ENCODE measurements at places on chromosomes 6 and 20. TPM values are rescaled to one million over a fixed set of nuclear protein-coding genes. Genes with fewer than 3 reads are reported as not detected.

The GINS1 gene
- 5.0 TPM for total RNA-seq

The PTPRT gene
- 0.25 TPM for total RNA-seq

The CST3 gene
- 355 TPM for total RNA-seq

The LY86 gene
- total RNA-seq: not detected

The UNC5CL gene
- 0.27 TPM for total RNA-seq

The ARG1 gene
- total RNA-seq: not detected

The KHDC1L gene
- total RNA-seq: not detected

The BPI gene
- not detected for total RNA-seq

The BRPF3 gene
- 28.8 TPM for total RNA-seq

The PAK5 gene
- 0.19 TPM for total RNA-seq

DNA sequence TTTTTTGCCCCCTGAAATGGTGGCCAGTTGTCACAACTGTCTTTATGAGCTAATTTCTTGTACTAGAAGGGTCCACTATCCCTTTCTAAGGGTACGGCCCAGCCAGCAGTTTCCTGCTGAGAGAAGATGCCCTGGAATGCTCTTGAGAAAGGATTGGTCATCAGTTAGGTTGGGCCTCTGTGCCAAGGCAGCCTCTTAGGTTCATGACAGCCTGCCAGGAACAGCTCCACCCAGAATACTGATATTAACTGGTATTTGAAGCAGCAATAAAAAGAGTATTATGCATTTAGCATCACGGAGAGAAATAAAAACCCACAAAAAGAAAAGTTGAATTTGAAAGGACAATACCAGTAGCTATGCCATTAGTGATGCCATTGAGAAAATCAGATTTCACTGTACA, 9.0 kb upstream of the HINT3 start:
- no peak overlapping the region for H3K4me3 ChIP-seq
- DNase-seq: peak; percentile 64
- H3K36me3 ChIP-seq: no peaks in the 10 kb centered on the region
- peak overlapping the region; percentile 89 for H3K27ac ChIP-seq
- H3K4me1 ChIP-seq: peaks cover 33% of the 10 kb centered on the region

DNA sequence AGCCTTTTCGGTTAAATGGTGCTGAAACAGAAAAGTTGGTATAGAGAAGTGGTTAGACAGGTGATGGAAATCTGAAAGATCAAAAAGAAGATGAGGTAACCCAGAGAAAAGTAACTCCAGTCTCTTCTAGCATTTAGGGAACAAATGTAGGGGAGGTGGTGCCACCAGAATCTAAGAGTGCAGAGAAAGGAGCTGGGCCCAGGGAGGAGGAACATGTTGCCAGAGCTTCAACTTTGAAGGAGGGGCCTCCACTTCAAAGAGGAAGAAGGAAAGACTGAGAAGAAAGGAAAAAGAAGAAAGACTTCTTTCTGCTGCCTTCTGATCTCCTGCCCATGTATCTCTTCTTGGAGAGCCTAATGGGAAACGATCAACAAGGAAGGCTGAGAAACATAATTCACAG, 23.5 kb upstream of the ATRN start:
- no peaks in the 10 kb centered on the region for H3K36me3 ChIP-seq
- no peaks in the 10 kb centered on the region for H3K4me1 ChIP-seq
- no peak overlapping the region for H3K4me3 ChIP-seq
- H3K27me3 ChIP-seq: peaks cover 5% of the 10 kb centered on the region
- no peak overlapping the region for H3K27ac ChIP-seq
- no peak for DNase-seq

GRCh38 chr20:55258559-55258958, 746.8 kb downstream of the CBLN4 start:
- H3K36me3 ChIP-seq: no peaks in the 10 kb centered on the region
- no peak overlapping the region for H3K27ac ChIP-seq
- no peak overlapping the region for H3K4me3 ChIP-seq
- no peaks in the 10 kb centered on the region for H3K27me3 ChIP-seq
- no peaks in the 10 kb centered on the region for H3K4me1 ChIP-seq

GRCh38 chr20:4858000-4858399, 136.3 kb downstream of the PRND start:
- no peak for DNase-seq
- no peaks in the 10 kb centered on the region for H3K27me3 ChIP-seq
- H3K36me3 ChIP-seq: peaks cover 19% of the 10 kb centered on the region
- no peaks in the 10 kb centered on the region for H3K4me1 ChIP-seq
- H3K4me3 ChIP-seq: no peak overlapping the region

DNA sequence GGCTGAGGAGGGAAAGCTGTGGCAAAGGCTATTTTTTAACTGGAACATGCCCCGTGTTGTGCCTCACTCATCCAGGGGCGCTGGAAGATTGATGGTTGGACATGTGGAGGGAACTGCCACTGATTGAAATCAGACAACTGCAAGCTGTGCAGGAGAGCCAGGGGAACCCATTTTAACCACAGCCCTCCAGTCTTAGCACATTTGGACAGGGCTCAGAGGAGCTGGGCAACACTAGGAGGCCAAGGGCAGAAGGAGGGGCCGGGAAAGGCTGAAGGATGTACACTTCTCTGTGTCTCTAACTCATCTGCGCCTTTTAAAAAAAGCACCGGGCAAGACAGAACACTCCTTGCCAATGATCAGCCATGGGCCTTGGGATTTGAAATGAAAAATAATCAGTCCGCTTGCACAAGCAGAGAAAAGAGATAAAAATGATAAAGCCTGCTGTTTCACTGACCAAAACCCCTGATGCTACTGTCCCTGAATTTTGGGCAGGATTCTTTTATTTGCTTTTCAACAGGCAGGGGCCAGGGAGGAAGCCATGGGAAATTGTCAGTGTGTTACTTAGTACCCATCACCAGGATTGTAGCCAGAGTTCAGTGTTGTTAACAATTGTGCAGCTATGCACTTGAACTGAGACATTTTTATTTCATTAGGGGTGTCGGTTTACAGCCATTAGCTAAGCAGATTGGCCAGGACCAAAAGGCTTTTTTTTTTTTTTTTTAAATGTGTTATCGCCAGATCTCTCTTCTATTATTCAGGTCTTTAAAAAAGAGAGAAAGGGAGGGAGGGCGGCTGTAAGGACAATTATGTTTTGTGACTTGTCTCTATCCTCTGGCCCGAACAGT, 109.3 kb upstream of the EYA4 start:
- H3K27me3 ChIP-seq: no peaks in the 10 kb centered on the region
- no peak overlapping the region for H3K27ac ChIP-seq
- peak; percentile 60 for DNase-seq
- no peak overlapping the region for H3K4me3 ChIP-seq

GRCh38 chr20:24194143-24194542, 205.6 kb upstream of the GGTLC1 start:
- no peak overlapping the region for H3K4me3 ChIP-seq
- no peak overlapping the region for H3K27ac ChIP-seq
- H3K4me1 ChIP-seq: no peaks in the 10 kb centered on the region

- no peak overlapping the region for H3K27ac ChIP-seq
- DNase-seq: no peak
- H3K4me3 ChIP-seq: no peak overlapping the region
- no peaks in the 10 kb centered on the region for H3K27me3 ChIP-seq
- H3K4me1 ChIP-seq: no peaks in the 10 kb centered on the region
- no peaks in the 10 kb centered on the region for H3K36me3 ChIP-seq
Observed at GRCh38 chr20:17334932-17335331, 108.1 kb downstream of the PCSK2 start.

GRCh38 chr6:150004101-150004782, 21.1 kb downstream of the RAET1L start:
- DNase-seq: no peak
- H3K27ac ChIP-seq: no peak overlapping the region
- peaks cover 12% of the 10 kb centered on the region for H3K27me3 ChIP-seq
- no peaks in the 10 kb centered on the region for H3K36me3 ChIP-seq
- H3K4me3 ChIP-seq: peak overlapping the region; percentile 62

- no peak overlapping the region for H3K27ac ChIP-seq
- H3K4me1 ChIP-seq: peaks cover 4% of the 10 kb centered on the region
- no peaks in the 10 kb centered on the region for H3K36me3 ChIP-seq
- H3K27me3 ChIP-seq: no peaks in the 10 kb centered on the region
Observed at GRCh38 chr6:141321493-141322347, 811.0 kb upstream of the GJE1 start.

DNA sequence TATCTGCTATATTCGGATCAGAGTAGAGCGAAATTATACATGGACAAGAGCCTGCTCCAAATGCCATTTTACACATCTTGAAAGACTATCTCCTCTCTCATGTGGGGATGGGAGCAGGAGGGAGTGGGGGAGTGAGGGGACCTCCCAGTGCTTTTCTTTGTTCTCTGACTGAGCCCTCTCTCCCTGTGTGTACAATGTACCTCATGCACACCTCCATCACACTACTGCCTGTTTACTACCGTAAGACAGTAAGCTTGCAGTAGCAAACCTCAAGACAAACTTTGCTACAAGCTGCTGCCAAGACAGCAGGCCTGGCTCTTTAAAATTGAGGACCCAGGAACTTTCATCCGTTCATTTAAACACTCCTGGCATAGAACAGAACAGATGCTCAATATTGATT, 7.2 kb downstream of the NHSL1 start:
- no peak for DNase-seq
- no peaks in the 10 kb centered on the region for H3K27me3 ChIP-seq
- no peak overlapping the region for H3K4me3 ChIP-seq
- peaks cover 9% of the 10 kb centered on the region for H3K4me1 ChIP-seq
- no peak overlapping the region for H3K27ac ChIP-seq
- H3K36me3 ChIP-seq: no peaks in the 10 kb centered on the region

GRCh38 chr20:32445539-32446273, 87.6 kb downstream of the ASXL1 start:
- no peaks in the 10 kb centered on the region for H3K27me3 ChIP-seq
- H3K4me1 ChIP-seq: no peaks in the 10 kb centered on the region
- H3K4me3 ChIP-seq: no peak overlapping the region

DNA sequence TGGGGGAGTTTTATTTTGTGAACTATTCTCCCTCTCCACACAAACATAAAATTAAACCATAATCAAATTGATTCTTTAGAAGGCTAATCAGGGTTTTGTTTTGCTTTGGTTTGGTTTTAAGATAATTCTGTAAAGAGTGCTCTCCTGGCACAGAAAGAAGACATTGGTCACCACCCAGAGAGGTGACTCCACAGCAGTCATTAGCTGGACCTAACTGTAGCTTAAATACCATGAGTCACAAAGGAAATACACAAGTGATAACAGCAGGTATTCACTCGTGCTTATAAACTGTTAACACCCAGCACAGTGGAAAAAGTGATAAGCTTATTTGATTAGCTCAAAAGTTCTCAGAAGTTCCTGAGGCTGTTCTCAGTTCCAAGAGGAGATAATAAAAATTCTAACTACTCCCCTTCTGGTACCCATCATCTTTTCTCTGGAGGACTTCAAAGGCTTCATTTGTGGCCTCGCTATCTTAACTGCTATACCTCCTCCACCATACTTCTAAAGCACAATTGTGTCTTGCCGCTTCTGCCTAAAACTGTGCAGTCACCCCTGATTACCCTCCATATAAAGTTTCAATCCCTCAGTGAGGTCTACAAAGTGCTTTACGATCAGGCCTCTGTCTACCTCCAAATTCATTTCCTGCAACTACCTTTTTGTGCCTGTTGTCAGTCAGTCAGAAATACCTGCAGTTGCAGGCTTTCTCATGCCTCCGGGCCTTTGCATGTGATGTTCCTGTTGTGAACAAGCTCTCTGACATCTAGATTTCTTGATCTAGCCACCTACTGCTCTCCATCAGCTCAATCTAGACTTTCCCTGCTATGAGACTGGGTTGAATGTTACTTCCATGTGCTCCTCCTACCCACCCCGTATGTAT, 201.1 kb downstream of the SAMD5 start:
- no peak overlapping the region for H3K4me3 ChIP-seq
- H3K4me1 ChIP-seq: no peaks in the 10 kb centered on the region
- no peak overlapping the region for H3K27ac ChIP-seq
- peak; percentile 46 for DNase-seq
- H3K36me3 ChIP-seq: no peaks in the 10 kb centered on the region

- H3K4me3 ChIP-seq: peak overlapping the region; percentile 83
- DNase-seq: no peak
- H3K27ac ChIP-seq: peak overlapping the region; percentile 75
- peaks cover 40% of the 10 kb centered on the region for H3K4me1 ChIP-seq
Observed at GRCh38 chr6:43771858-43772680, 2.1 kb downstream of the VEGFA start.

DNA sequence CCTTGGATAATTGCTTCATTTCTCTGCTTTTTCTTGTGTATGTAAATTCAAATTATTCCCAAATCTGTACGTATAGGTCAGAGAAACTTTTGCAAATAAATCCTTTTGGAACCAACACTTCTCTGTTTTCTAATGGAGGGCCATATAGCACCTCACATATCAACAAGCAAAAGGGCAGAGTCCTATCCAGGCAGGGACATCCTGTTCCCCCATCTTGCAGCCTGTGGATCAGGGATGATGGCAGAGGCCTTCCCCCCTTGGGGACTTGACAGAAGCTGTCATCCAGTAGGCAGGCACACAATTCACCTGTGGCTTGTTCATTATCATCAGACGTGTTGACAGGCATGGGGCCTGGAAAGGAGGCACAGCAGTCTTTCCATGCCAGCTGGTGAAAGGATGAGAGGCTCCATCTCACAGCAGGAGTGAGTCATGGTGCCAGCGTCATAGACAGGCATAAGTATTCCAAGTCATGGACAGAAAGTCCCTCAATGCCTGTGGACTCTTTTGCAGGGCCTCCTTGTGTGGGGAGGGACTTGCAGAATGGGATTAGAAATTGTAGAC, 31.8 kb upstream of the PLEKHG1 start:
- peaks cover 6% of the 10 kb centered on the region for H3K27me3 ChIP-seq
- H3K36me3 ChIP-seq: no peaks in the 10 kb centered on the region
- no peak overlapping the region for H3K27ac ChIP-seq
- no peak for DNase-seq

- no peaks in the 10 kb centered on the region for H3K4me1 ChIP-seq
- no peak overlapping the region for H3K27ac ChIP-seq
- H3K36me3 ChIP-seq: no peaks in the 10 kb centered on the region
- H3K27me3 ChIP-seq: no peaks in the 10 kb centered on the region
Observed at GRCh38 chr20:21820688-21821087, 115.2 kb downstream of the PAX1 start.

GRCh38 chr6:47854971-47855370, 73.1 kb downstream of the OPN5 start:
- H3K36me3 ChIP-seq: no peaks in the 10 kb centered on the region
- H3K27ac ChIP-seq: no peak overlapping the region
- no peaks in the 10 kb centered on the region for H3K4me1 ChIP-seq
- no peak overlapping the region for H3K4me3 ChIP-seq
- no peak for DNase-seq
